ENCODE measurements at places on chromosomes 12 and 14.
A peak's percentile ranks its signal among the peaks of the same experiment; 100 is the strongest.

DNA sequence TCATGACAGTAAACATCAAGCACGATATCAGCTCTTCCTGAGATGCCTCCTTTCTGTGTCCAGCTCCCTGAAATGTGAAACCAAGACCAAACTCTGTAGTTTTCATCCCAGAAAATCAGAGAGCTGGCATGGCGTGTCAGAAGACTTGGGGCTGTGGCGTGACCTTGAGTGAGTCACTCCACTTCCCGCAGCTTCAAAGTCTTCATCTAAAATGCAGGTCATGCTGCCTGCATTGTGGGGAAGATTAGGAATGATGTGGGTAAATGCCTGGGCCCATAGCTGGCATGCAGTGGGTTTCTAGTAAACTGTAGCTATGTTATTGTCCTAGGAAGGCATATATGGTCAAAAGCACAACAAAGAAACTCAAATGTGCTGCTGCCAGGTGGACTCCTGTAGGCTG lies 28.8 kb downstream of the OAS2 start:
- DNase-seq, result no peak

GRCh38 chr14:72782817-72783216 lies 111.1 kb downstream of the DPF3 start:
- no peak for DNase-seq

- DNase-seq, result no peak
Measured at GRCh38 chr14:22824711-22825359, 4.9 kb upstream of the MRPL52 start.

GRCh38 chr14:96202441-96203094 lies 2.1 kb upstream of the BDKRB2 start:
- DNase-seq, result no peak

DNA sequence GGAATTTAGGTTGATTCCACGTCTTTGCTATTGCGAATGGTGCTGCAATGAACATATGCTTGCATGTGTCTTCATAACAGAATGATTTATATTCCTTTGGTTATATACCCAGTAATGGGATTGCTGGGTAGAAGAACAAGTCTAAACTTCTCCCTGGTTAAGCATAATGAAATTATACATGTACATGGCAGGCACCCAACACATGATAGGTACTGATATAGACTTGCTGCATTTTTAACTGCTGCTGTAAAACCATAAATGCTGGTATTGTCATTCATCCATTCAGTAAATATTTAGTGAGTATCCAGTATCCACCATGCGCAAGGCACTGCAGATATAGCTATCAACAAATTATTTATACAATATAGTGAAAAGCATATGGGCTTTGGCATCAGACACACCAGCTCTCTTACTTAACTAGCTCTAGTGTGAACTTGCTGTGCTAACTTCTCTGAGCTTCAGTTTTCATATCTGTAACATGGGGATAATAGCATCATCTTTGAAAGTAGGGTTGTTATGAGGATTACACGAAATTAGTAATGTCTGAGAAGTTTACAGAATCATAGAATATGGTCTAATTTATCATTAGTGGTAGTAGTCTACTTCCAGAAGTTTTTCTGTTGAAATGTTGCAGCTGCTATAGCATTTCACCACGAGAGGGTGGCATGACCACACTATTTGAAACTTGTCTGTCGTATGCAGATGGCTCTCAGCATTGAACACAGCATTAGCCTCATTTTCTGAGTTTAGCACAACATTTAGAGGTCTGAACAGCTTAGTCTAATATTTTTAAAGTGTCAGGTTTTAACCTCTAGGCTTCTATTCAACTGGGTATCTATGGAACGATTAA lies 32.0 kb upstream of the SEL1L start:
- DNase-seq, result peak; percentile 22

DNA sequence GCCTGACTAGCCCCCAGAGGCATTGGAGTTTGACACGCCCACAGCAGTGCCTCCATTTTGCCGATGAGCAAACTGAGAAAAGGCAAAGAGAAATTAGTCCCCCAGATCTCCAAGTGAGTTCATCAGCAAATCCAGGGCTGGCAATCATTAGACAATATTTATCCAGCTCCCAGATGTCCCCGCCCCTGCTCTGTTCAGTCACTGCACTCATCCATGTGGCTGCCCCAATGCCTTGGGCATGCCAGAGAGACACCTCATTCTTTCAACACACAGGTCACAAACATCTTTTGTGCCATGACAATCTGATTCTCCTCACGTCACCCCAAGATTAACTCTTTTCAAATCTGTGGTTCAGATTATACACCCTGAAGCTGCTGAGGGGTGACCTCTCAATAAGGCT lies 43.5 kb downstream of the DPF3 start:
- no peak for DNase-seq

DNA sequence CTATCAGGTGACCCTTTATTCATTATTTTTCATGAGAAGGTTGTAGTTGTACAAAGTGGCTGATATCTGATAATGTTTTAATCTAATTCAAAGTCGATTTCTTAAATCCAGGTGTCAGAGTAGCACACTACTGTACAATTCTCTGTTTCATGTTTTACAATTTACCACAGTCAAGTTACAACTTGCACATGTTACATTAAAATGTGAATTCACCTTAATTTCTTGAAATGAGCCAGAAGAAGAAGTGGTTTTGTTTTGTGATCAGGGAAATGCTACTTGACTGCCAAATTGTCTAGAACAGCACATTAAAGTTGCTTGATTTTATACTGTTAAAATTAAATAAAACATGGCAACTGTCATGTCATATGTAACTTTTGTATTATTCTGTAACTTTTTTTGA lies 23.2 kb downstream of the LRRK2 start:
- no peak for DNase-seq

DNA sequence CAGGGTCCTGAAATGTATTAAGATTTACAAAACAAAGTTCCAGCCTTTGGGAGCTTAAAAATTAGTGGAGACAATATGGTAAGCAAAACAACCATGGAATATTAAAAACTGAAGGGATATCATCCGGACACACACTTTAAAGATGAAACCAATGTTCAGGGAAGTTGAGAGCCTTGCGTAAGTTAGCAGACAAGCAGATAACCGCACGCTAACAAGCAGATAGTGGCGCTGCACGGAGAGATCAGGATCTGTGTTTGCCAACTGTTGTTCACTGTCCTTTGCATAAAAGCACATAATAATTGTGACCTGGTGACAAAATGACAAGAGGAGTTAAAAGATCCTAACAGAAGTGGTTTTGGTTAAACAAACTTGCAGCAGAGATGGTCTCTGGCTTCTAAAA lies 14.3 kb upstream of the TMEM229B start:
- DNase-seq, result no peak
